Muscle of arm (tissue), 14 donors: ENCODE measurements at places on chromosomes 3 and 15. TPM values are rescaled to one million over a fixed set of nuclear protein-coding genes. Genes with fewer than 3 reads are reported as not detected.

- no peak for DNase-seq
Observed at GRCh38 chr15:87599616-87600015, 656.9 kb downstream of the NTRK3 start.

DNA sequence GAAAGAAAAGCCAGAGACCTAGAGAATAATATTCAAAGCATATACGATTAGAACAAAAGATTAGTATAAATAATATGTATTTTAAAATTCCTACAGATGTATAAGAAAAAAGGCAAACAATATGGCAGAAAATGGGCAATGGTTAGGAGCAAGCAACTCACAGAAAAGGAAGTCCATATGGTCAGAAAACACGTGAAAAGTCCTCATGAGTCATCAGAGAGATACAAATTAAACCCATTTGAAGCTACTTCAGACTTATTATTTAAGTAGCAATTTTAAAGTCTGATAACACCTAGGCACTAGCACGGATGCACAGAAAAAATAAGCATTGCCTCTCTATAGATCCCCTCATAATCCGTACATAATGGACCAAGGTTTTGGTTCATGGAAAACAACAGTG is 25.6 kb downstream of the SLC7A14 start:
- no peak for DNase-seq

PLSCR2 gene
- not detected for polyA plus RNA-seq

DNA sequence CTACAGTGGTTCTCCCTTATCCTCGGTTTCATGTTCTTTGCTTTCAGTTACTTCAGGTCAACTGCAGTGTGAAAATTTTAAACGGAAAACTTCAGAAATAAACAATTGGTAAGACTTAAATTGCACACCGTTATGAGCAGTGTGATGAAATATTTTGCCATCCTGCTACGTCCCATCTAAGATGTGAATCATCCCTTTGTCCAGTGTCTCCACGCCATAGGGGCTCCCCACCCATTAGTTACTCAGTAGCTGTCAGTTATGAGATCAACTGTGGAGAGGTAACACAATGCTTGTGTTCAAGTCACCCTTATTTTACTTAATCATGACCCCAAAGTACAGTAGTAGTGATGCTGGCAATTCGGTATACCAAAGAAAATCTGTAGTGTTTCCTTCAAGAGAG is 47.4 kb downstream of the TJP1 start:
- DNase-seq = no peak

DNA sequence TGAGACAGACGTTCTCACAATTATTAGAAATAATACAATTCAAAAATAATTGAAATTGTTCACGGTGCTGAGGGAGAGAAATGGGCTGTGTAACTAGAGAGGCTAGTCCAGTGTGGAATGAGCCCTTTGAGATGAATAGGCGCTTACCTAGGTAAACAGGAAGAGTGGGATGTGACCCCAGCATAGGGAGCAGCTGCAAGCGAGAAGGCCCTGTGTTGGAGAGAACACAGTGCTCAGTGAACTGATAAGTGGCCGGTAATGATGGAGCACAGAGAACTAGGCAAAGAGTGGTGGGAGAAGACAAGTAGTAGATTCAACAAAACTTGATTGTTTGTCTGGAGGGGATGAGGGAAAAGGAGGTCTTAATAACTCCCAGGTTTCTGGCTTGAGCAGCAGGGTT is 103.9 kb downstream of the HCN4 start:
- DNase-seq = no peak

GRCh38 chr3:154135511-154136173 is 14.5 kb downstream of the ARHGEF26 start:
- DNase-seq = no peak

SENP8 gene
- polyA plus RNA-seq = 5.9 TPM

- DNase-seq = no peak
Observed at GRCh38 chr15:56031402-56031801, 38.0 kb upstream of the NEDD4 start.

DNA sequence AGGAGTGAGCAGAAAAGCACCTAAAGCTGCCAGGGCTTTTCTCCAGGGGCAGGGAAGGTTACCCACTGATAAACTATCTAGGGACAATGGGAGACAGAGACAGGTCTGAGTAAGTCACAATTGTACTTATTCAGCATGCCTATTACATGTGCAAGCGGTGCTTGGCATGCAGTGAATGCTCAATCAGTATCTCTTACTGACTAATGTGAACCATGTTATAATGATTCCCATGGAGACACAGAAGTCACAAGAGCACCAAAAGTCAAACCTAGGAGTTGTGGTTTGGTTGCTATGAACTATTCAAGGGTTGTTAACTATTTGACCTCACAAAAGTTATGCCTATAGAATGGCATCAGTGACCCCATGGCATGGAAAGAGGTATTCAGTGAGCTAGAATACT is 50.0 kb upstream of the RASGRP1 start:
- no peak for DNase-seq

DNA sequence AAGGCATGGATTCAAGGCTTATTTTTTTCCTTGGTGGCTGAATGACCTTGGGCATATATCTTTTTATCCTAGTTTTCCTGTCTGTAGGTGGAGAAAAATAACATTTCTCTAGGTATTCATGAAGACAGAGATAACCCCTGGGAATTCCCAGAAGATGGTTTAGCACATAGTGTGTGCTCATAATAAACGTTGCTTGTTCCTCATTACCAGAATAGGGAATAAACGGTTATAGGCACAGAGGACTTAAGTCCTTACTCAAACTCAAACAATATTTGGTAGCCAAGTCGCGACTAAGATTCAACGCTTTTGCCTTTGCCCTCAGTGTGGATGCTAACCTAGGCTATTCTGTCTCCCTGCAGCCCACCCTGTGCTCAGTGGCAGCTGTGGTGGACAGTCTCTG is 51.6 kb upstream of the MITF start:
- DNase-seq = no peak

GABRR3 gene
- not detected for polyA plus RNA-seq

DNA sequence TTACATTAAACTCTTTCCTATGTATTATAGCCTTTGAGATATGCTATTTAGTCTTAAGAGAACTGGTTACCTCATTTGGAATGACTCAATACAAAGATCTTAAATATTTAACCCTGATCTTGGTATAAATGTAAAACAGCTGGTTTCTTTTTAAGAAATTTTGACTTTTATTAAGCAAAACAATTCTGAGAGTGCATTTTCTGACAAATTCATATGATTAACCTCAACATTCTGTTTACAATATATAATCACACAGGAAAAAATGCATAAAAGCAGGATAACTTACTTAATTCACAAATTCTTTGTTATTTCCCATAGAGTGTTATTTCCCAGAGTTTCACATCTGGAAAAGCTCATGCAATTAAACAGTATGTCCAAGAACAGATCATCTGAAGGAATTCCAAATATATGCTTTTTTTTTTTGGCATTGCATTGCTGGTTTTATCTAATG is 400.4 kb upstream of the THBS1 start:
- DNase-seq = peak; percentile 75

- DNase-seq = no peak
Observed at GRCh38 chr3:111738238-111738637, 120.8 kb upstream of the PHLDB2 start.

DNA sequence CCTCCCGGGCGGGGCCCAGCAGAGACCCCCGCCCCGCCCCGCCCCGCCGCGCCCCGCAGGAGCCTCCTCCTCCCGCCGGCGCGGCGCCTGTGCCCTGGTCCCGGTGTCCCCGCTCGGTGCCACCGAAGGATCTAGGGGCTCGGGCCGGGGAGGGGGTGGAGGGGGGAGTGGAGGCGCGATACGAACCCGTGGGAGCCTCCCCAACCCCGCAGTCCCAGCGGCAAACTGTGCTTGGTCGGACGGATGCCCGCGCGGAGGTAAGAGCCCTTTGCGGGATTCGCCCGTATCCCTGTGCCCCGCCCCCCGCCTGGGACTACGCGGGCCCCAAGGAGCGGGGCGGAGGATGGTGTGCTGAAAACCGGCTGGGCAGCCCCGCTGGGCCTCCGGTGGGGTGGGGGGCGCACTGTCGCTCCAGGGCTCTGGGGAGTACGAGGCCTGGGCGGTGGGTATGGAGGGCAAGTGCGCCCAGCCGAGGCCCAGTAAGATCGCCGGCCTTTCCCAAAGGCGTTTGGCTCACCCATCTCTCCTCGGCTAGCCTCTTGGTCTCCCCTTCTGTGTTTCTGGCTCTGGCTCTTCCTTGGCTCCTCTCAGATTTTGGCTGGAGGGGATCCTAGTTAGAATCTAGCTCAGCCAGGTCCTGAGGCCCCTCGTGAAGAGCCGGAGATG is 65.6 kb upstream of the POLG start:
- DNase-seq = no peak

GRCh38 chr3:125098611-125099291 is 43.0 kb upstream of the HEG1 start:
- DNase-seq = no peak

DNA sequence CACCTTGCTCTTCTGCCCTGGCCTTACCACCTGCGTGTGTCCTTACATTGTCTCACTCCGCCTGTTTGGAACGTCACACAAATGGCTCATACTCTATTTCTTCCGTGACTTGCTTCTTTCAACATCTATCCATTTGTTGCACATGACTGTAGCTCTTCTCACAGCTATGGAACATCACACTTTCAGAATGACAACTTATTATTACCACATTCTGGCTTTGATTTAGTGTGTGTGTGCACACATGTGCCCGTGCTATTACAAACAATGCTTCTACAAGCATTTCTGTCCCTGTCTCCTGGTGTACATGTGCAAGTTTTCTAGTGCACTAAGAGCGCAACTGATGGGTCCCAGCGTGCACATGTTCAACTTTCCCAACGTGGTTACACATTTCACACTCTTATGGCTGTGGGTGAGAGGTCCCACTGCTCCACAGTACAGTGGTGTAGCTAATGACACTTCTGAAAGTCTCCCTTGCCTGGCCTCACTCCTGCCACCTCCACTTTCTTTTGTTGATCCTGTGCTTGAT is 37.8 kb downstream of the PTH1R start:
- no peak for DNase-seq

GRCh38 chr15:68592544-68592943 is 13.8 kb downstream of the CORO2B start:
- DNase-seq = no peak

DNA sequence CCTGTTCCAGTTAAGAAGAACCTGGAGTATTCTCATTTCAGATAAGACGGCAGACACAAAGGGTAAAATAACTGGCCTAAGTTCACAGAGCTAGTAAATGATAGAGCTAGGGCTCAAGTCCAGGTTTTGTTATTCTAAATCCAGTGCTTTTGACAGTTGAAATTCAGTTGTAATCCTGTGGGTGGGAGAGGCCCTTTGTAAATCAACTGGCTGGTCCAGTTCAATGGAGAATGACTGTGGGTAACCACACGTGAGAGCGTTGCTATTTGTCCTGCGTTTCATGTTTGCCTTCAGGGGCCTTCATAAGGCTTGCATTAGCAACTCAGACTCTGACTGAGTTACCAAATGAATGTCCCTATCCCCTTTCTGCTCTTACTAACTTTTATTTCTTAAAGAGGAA is 24.2 kb upstream of the CD96 start:
- DNase-seq = no peak

HHLA2 gene
- polyA plus RNA-seq = not detected
